Peyer's patch (tissue), 4 donors: ENCODE measurements at places on chromosomes 7 and 10.

GRCh38 chr10:70558871-70559810, 43.4 kb downstream of the PRF1 start:
- peak; percentile 64 for DNase-seq

DNA sequence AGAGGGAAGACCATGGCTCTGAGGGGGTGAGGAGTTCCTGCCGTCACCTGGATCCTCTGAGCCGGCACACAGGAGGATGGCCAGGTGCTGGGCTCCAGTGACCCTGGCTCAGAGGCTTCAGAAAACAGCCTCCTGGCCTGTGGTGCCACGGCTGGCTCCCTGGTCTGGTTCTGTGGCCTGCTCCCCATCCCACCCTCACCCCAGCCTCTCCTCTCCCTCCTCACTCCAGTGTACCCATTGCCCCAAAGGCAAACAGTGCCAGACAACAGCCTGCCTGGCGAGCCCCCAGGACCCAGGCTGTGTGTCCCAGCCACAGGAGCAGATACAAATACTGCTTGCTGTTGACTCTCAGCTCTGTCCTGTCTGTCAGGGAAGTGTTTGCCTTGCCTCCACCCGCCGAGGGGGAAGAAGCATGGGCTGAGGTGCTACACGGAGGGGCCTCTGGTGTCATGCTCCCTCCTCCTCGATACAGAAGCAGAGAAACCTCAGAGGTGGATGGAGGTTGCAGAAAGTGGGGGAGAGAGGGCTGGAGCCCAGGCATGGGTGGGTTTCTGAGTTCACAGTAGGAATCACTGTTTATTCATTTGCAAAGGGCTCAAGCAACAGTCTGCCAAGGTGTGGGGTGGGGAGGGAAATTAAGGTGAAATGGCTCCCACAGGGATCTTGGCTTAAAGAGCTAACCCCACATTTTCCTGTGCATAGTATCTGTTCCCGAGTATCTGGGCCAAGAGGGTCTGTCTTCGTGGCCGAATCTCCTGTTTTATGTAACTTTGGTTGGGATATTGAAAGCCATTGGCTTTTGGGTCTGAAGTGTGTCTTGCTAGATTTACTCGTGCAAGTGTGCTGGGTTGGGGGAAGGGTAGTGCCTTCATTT, 5.5 kb downstream of the ADRA2A start:
- no peak for DNase-seq

DNA sequence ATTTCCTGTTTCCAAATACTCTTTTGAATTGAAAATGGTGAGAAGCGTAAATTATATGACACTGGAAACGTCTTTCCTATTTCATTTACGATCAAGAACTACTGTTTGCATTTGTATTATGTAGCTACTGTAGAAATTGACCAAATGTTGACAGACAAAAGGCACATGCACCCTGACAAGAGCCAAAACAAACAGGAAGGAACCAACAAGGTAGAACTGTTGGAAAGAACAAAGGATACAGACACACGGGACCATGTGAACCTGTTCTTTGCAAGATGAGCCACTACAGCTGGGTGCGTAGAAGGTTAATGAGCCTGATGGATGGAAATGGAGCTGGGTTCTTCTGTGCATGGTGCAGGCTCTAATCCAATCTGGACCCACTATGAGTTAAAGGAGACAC, 48.4 kb upstream of the FZD8 start:
- DNase-seq: no peak

GRCh38 chr7:85815526-85815925, 628.7 kb upstream of the SEMA3D start:
- DNase-seq: no peak
